ENCODE measurements at places on chromosomes 1 and 21.

DNA sequence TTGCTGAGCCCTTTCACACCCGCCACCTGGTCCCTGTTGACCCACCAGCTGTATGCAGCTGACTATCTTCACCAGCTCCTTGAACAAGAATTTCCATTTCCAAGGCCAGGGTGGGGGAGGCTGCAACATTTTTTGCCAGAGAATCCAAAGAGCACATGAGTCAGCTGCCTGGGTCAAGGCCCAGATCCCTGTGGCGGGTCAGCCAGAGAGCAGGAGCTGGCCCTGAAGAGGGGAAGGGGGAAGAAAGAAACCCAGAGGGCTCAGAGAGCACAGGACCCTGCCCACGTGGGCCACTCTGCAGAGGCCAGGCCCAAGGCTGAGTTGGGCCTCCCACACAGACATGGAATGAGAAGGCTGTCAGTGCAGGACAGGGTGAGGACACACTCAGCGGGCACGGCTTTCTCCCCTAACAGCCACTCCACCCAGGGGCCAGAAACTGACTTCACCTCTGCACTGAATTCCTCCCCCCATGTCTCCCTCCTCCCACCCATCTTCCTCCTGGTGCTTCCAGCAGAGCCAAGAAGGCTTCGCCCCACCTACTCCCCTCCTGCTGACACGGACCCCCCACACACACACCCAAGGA is 28.9 kb downstream of the S100A6 start:
- no peak for DNase-seq

GRCh38 chr1:30286988-30287839 is 436.2 kb downstream of the MATN1 start:
- DNase-seq, result no peak

DNA sequence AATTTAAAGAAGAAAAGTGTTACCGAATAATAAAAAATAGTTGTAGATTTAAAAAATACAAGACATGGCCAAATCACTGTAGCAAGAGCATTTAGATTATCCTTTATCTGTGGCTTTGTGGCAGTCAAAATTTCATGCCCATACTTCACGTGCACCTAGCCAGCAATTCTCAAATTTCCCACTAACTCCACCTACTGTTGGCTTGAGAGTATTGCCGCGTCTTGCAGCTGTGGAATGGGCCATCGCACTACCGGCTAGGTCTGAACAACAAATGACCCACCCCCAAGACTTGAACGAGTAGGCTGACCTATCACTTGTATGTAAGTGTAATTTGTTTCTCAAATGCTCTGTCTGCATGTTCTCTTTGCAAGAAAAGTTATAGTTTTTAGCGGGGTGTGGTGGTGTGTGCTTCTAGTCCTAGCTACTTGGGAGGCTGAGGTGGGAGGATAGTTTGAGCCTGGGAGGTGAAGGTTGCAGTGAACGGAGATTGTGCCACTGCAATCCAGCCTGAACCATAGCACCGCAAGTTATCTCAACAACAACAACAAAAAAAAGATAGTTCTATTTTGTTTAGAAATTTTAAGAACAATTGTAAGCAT is 4.1 kb downstream of the KRTAP13-4 start:
- DNase-seq, result peak; percentile 28

GRCh38 chr1:12179111-12179519 is 12.3 kb downstream of the TNFRSF1B start:
- peak; percentile 86 for DNase-seq

DNA sequence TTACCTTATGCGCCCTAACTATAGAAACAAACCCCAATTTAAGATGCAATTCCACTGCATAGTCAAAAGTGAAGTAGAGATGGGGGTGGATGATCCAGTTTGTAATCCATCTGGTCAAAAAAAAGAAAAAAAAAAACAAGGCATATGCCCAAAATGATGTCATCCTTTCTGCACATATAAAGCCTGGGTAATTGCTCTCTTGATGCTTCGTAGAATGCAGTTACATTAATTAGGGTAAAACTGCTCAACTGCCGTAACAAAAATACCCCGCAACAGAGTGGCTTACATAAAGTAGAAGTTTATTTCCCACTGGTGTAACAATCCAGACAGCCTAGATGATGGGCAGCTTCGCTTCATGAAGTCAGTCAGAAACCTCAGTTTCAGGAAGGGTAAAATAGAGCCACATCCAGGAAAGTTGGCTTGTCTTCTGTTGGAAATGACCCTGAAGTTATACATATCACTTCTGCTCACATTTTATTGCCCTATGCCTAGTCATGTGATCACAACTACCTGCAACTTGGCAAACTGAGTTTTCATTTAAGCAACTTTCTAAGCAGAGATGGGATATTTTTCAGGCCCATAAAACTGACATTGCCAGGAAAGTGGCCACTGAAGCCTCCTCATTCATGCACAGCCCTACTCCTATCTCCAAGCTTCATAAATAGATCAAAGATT is 221.7 kb downstream of the C1orf94 start:
- no peak for DNase-seq

GRCh38 chr1:48082271-48082962 is 85.2 kb upstream of the TRABD2B start:
- DNase-seq, result no peak

GRCh38 chr21:45439901-45440461 is 35.0 kb downstream of the COL18A1 start:
- no peak for DNase-seq

- DNase-seq, result no peak
These were observed 164.6 kb downstream of the RASAL2 start for GRCh38 chr1:178258536-178258935.

DNA sequence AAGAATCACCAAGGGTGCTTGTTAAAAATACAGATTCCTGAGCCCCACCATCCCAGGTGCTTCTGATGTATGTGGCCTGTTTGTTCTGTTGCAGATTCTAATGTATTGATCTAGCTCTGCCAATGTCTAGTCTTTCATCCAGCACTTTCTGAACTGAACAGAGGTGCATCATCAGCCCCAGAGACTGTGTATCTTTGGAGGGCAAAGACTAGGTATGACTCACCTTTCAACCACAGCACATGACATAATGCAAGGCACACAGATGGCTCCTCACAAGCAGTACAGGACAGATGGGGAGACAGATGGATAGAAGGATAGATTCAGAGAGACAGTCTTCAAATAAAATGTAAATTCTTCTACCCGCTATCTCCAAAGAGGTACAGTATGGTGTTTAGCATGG is 32.3 kb downstream of the CD58 start:
- DNase-seq, result no peak

- no peak for DNase-seq
These were observed 72.2 kb upstream of the CD34 start for GRCh38 chr1:207983044-207983635.

DNA sequence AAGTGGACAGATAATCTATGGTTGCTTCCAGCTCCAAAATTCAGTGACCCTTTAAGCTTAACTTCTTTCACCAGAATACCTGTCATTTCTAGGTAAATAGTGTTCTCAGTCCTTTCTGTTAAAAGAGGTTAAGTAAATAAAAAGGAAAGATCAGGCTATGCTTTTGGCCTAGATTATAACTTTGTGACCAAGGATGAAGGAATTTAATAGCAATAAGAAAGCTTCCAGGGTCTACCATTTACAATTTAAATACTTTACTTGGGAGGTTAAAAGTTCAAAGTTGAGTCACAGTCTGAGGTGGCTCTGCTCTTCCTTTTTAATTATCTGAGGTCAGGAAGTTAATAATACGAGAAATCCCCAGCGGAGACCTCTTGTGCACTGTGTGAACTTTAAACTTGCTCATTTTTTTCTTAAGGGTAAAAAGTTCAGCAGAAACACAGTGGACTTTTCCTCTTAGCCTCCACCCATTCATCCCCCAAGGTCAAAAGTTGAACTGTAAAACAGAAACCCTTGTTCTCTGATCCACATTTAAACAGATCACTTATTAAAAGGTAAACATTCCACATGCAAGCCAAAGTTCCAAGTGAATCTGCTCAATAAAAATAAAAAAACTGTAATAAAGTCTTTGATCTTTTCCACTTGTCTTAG is 187.1 kb downstream of the NRIP1 start:
- DNase-seq, result no peak

DNA sequence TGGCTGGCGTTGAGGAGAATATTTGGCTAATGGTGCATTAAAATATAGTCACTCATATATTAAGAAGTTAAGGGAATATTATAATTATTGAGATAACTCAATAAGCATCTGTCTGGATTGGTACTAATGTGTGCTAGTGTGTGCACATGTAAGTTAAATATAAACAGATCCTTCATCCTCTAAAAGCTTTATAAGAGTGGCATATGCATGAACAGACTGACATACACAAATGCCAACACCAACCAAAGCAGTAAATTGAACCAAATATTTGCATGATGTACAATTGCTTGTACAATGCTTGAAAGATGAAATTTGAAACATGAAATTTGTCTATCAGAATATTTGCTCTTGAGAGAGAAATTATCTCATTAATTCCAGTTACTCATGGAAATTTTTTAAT is 344.9 kb downstream of the ADGRL2 start:
- no peak for DNase-seq

DNA sequence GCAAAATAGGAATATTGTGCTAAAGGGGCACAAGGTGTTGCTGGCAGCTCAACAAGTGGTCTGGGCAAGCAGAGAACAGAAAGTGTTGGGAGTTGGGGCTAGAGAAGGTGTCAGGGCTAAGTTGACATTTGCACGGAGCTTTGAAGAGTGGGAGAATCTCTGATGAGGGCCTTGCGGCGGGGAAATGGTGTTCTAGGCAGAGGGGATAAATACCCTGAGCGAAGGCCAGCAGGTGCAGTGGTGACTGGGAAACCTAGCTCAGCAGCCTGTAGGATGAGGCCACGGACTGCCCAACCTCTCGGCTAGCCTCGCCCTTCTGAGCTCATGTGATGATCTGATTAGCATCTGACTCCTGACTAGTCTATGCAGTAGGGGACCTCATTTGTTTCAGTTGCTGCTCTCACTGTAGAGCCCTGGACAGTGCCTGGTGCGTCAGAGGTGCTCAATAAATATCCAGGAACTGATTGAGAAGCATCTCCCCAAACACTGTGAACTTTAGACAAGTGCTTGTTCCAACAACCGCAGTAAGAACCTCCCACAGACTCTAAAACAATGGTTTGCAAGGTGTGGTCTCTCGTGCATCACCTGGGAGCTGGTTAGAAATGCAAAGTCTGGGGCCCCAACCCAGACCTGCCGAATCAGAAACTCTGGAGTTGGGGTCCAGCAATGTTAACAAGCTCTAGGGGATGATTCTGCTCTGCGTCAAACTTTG is 1.0 kb upstream of the FOXO6 start:
- DNase-seq, result no peak

- DNase-seq, result peak; percentile 77
These were observed at the start of gene DISC1 for GRCh38 chr1:231626535-231626950. Gene DISC1, plus strand, starts transcription at chr1:231626790. Its CDS starts 78 bp downstream, at chr1:231626868.

GRCh38 chr1:109192433-109192832 is 21.3 kb upstream of the SARS1 start:
- no peak for DNase-seq

- no peak for DNase-seq
These were observed 7.0 kb downstream of the CFAP45 start for GRCh38 chr1:159892944-159893343.

GRCh38 chr1:19432943-19433718 is 52.2 kb downstream of the CAPZB start:
- DNase-seq, result no peak

DNA sequence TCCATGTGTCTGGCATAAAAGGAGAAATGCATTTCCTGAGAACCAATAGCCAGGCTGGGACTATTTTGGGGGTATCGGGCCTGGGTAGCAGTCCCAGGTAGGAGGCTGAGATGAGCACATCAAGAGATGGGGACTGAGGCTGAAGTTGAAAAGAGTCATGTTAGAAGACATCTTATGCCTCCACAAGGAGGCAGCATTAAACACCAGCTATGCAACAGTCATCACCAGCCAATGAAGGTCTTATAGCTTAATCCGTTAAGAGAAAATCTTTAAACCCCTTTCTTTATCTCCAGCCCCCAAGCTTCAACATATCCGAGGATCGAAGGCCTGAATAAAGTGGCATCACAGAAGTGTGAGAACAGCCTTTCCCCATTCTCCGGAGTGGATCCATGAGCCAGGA is 640.7 kb upstream of the PTBP2 start:
- no peak for DNase-seq

DNA sequence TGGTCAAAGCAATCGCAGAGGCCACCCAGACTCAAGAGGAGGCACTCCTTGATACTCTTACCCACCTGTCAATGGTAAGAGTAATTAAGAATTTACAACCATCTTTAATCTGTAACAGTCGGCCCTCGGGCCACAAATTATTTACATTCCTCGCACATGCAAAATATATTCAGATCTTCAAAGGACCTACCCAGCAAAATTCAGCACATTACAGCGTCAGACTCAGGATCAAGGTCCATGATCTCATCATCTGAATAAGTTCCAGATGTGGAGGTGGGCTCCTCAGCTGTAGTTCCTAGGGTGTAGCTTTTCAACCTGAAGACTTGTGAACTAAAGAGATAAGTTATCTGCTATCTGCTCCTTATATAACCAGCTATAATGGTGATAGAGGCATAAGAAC is 17.1 kb upstream of the RNF11 start:
- no peak for DNase-seq

DNA sequence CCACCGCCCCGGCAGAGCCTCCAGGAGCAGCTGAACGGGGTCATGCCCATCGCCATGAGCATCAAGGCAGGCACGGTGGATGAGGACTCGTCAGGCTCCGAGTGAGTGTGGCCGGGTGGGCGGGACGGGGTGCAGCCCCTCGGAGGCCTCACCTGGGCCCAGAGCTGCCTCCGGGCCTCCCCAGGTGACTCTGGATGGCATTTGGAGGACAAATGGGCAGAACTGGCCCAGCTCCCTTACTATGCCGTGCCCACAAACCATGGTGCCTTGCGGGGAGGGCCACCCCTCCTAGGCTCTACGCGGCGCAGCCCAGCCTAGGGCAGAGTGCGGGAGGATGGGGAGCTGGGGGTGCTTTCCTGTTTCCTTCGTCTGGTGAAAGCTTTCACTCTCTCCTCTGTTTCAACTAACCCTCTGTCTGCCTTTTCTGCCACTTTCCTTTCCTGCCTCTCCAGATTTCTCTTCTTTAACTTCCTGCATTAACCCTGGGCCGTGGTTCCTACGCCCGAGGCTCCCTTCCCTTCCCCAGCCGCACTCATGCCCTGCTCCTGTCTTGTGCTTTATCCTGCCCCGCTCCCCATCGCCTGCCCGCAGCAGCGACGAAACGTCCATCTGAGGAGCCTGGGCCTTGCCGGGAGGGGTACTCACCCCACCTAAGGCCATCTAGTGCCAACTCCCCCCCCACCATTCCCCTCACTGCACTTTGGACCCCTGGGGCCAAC is 9.2 kb downstream of the PSRC1 start:
- no peak for DNase-seq

DNA sequence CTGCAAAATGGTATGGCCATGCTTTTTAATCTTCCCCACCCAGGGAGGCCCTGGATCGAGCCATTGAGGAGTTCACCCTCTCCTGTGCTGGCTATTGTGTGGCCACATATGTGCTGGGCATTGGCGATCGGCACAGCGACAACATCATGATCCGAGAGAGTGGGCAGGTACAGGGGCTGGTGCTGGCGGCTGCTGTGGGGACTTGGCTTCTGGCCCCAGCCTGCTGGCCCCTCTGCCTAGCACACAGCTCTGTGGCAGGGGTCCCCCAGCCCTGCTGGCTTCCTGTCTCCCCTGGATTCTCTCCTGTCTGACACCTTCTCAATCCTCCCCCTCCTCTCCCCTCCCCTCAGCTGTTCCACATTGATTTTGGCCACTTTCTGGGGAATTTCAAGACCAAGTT is 72.4 kb downstream of the PIK3CD start:
- no peak for DNase-seq

GRCh38 chr21:28464988-28465387 is 527.7 kb downstream of the LTN1 start:
- DNase-seq, result no peak

- no peak for DNase-seq
These were observed 6.7 kb upstream of the SLC19A1 start for GRCh38 chr21:45548711-45549491.
